Vagina (tissue), 2 donors: ENCODE measurements at places on chromosomes 16 and 17.

- DNase-seq, result no peak
Measured at GRCh38 chr16:590188-590814, 435 bp downstream of the RAB40C start.

- no peak for DNase-seq
Measured at GRCh38 chr16:49345829-49346228, 27.8 kb upstream of the C16orf78 start.

DNA sequence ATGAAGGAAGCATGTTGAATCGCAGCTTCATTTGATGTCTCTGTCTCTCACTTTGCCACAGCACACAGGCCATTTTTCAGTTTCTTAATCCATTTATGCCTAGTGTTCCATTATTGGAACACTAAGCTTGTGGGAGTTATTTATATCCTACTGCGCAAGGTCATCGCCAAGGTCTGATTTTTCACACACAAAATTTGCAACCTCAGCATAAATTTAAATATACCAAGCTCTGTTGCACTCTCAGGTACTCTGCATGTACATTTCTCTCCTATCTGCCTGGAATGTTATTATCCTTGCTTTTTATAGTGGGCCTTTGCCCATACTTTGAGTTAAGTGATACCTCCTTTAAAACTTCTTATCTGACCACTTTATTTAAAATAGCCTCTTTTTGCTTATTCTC is 519.2 kb upstream of the TOM1L1 start:
- no peak for DNase-seq

- no peak for DNase-seq
Measured at GRCh38 chr17:18163547-18163946, 20.1 kb upstream of the ALKBH5 start.

- DNase-seq, result no peak
Measured at GRCh38 chr17:13582776-13583547, 18.8 kb downstream of the HS3ST3A1 start.

DNA sequence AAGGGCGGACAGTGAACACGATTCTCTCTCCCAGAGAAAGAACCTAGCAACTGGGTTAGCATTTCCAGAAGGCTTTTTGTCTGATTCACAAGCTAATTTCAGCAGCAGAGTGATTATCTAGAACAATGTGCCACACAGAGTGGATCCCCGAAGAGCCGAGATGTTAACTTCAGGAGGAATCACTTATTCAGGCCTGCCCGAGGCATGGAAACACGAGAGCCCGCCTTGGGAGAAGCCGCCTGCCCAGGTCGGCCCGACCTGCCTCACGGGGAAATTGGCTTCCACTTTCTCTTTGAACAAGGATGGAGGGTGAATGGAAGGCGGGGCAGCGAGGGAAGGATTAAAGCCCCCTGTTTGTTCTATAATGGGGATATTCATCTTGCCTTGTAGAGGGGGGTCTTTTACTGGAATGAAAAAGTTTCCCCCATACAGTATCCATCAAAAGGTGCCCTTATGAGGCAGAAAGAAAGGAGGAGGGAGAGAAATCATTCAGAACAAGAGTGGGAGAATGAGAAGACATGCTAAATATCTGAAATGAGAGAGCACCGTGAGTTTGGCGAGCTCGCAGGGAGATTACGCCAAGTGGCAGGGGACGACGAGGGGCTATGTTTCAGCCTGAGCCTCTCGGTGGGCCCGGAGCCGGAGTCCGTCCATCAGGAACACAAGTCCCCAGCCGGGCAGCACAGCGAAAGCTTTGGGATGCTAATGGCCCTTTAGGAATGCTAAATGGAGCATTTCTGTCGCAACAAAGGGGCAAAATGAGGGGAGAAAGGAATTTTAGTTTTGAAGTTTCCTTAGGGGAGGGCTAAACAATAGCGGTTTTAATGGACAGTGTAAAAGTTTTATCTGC is 33.0 kb downstream of the NTN1 start:
- no peak for DNase-seq

DNA sequence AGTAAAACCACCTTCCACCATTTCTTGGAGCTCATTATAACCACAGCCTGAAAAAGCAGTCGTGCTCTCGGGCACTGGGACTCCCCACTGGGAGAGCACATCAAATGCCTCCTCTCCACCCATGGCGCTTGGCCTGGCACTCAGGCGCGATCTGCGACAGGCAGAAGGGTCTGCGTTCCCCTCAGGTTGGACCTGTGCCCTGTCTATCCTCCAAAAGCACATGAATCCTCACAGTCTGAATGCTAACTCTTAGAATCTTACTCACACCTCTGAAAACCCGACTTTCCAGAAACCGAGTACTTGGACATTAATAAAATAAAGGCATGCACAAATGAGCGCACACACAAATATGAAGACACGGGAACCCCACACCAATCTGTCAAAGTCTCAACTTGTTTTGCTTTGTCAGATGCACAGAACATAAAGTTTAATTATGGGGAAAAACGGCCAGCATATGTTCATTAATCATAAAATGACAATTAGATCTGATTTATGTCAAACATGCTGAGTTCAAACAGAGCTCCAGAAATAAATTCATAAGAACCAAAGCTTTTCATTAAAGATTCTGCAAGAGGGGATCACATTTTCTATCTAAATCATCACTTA is 20.5 kb upstream of the FAAP100 start:
- DNase-seq, result no peak

GRCh38 chr16:71296584-71297340 is 7.6 kb upstream of the CMTR2 start:
- no peak for DNase-seq

DNA sequence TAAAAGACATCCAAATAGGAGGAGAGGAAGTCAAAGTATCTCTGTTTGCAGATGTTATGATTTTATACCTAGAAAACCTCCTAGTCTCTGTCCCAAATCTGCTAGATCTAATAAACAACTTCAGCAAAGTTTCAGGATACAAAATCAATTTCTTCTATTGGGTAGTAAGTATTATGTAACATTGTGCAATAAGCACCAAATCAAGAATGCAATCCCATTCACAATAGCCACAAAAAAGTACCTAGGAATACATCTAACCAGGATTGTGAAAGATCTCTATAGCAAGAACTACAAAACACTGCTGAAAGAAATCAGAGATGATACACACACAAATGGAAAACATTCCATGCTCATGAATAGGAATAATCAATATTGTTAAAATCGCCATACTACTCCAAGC is 13.0 kb downstream of the NLRP1 start:
- DNase-seq, result no peak

- DNase-seq, result no peak
Measured at GRCh38 chr17:61878984-61879612, 15.8 kb upstream of the BRIP1 start.

DNA sequence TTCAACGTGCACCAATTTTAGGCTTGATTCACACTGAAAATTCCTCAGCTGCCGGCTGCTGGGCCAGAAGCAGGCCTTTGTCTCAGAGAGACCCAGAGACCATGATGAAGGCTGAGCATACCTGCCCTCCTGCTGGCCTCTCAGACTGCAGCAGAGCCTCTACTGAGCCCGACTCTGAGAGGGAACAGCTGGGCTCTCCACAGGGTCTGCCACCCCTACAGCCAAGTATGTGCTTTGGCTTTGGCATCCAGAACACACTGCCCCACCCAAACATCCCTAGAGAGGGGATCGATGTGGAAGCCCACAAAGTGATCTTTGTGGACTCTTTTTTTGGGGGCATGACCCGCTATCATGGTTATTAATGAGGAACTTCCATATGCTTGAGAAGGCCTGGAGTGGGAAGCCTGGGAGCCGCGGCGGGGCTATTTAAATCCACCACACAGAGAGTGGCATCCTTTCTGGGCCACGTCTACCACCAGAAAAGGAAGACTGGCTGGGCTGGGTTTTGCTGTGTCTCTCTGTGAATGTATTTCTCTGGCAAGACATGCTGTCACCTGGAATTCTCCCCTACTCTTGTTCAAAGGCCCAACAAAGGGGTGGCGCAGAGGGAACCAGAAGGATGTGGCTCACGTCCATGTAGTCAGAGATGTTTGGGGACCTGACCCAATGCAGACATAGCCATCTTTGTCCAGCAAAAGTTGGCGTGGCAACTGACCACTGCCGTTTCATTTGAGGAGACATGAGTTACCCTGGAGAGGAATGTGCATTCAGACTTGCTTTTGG is 69.3 kb downstream of the GNAO1 start:
- no peak for DNase-seq

DNA sequence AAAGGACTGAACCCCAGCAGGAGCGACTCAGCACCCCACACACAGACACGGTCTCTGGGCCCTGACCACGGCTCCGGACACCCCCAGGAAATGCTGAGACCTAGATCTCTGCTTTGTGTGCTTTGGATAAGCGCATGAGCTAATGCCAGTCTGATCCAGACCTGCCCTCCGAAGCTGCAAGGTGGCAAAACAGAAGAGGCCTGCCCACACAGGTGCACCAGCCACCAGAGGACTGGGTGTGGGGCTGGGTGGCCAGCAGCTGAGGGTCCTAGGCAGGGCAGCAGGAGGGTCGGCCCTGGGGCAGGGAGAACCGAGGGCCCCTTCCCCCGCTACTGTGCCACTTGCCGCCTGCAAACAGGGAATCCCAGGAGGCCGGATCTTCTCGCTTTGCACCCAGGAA is 30.7 kb upstream of the EIF1 start:
- no peak for DNase-seq

DNA sequence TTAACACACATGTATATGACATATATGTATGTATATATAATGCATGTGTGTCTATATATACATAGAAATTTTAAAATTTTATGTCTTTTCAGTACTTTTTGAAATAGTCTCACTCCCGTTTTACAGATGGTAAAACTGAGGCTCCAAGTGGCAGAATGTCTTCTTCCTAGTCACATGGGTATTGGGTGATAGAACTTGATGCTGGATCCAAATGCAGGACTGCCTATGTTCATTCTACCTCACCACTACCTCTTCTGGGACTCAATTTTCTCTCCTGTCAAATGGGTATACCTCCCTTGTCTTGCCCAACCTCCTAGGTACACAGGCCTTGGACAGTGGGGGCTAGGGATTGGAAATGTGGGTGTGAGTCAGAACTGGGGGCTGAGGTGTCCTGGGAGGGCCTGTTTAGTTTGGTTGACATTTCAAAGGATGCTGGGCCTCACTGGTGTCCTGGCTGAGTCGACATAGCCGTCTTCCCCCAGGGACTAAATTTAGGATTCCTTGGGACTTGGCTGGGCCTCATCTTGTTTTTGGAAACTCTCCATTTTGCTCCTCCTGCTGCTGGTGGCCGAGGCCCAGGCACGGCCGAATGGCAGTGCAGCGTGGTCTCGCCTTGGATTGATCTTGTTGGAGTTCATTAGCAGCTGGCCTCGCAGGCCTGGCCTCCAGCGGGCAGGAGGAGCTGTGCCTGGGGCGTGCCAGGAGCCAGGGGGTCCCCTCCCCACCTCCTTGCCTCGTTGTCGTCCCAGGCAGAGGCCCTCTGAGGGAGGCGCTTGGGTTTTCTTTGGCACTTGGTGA is 25.9 kb downstream of the NKD1 start:
- no peak for DNase-seq

GRCh38 chr17:83029571-83029970 is 49.8 kb upstream of the METRNL start:
- DNase-seq, result no peak

GRCh38 chr17:51869387-51869786 is 289.1 kb downstream of the CA10 start:
- DNase-seq, result no peak

GRCh38 chr17:17448076-17448475 is 28.7 kb upstream of the MED9 start:
- no peak for DNase-seq

DNA sequence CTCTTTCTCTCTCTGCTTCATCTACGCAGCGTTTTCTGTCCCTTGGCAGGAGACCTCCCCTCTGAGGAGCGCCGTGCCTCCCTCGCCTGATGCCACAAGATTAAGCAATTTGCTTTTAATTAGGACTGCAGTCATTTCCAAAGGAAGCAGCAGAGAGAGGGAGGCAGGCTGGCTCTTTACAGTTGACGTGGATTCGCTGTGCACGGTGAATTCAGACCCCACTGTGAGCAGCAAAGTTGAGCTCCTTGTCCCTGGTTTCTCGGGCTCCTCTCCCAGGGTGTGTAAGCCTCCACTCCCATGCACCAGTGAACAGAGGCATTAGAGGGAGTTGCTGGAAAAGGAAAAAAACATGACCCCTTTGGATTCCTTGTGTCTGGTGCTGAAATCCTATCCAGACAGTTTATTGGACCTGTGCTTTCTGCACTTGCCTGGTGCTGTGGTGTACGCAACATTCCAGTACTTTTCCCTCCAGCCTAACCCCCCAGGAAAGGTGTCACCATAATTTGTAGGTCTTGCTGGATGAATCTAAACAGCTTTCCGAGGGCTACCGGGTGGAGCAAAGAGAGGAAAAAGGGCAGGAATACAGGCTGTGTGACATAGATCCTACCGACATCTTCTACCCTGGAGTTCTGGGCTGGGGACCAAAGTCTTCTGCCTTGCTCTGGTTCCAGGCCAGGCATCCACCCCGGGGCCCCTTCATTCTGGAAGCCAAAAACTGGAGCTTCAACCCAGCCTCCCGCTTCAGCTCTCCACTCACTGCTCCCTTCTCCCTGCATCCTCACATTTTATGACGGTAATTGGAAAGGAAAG is 171.0 kb downstream of the MAF start:
- no peak for DNase-seq

GRCh38 chr16:48317614-48318315 is 67.4 kb downstream of the SIAH1 start:
- no peak for DNase-seq

DNA sequence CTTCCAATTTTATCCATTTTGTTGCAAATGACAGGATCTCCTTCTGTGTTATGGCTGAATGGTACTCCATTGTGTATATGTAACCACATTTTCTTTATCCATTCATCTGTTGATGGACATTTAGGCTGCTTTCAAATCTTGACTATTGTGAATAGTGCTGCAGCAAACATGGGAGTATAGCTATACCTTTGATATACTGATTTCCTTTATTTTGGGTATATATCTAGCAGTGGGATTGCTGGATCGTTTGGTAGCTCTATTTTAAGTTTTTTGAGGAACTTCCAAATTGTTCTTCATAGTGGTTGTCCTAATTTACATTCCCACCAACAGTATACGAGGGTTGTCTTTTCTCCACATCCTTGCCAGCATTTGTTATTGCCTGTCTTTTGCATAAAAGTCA is 67.8 kb downstream of the BRIP1 start:
- DNase-seq, result no peak

GRCh38 chr16:68345351-68345810 is 34.6 kb downstream of the PRMT7 start:
- no peak for DNase-seq

DNA sequence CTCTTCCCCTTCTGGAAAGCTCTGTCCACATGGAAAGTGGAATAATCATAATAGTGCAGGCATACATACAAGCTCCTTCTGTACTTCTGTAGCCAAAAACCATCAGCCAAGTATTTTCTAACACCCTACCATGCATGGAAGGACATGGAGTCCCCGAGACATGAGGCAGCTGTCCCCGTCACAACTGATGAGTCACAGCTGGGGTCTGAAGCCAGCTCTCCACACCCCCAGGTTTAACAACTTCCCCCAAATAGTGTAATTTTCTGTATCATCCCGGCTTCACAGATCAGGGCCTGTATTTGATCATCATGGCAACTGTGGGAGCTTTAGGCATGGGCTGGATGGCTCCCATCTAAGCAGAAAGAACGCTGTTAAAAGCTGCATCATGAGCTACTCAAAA is 16.6 kb downstream of the C16orf96 start:
- no peak for DNase-seq

GRCh38 chr17:44266402-44267164 is 1.4 kb downstream of the SLC4A1 start:
- no peak for DNase-seq

- DNase-seq, result no peak
Measured at GRCh38 chr17:31654936-31655335, 204.1 kb downstream of the COPRS start.
